Stimulated activated CD4-positive, alpha-beta T cell treated with anti-CD3 and anti-CD28 coated beads, Interleukin-1b, Interleukin-23, amount 100 ng/mL, for 1 hour (primary cell): ENCODE measurements at places on chromosomes 7 and 10.

GRCh38 chr10:5999440-6000165, 22.3 kb upstream of the IL15RA start:
- DNase-seq, result no peak

DNA sequence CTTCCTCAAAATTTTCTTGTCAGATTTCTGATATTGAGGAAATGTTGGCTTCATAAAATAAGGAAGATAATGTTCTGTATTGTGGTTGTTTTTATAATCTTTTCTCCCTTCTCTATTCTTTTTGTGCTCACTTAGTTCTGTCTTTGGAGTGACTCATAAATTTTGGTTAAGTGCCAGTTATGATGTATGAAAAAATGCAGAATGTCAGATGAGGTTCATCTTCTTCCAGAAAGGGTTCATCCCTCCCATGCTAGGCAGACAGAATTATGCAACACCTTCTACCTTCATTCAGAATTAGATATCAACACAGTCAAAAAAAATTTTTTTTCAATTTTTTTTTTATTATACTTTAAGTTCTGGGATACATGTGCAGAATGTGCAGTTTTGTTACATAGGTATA, 36.6 kb upstream of the CYP2C19 start:
- DNase-seq, result no peak

GRCh38 chr10:116053910-116054309, 219.1 kb downstream of the GFRA1 start:
- no peak for DNase-seq

DNA sequence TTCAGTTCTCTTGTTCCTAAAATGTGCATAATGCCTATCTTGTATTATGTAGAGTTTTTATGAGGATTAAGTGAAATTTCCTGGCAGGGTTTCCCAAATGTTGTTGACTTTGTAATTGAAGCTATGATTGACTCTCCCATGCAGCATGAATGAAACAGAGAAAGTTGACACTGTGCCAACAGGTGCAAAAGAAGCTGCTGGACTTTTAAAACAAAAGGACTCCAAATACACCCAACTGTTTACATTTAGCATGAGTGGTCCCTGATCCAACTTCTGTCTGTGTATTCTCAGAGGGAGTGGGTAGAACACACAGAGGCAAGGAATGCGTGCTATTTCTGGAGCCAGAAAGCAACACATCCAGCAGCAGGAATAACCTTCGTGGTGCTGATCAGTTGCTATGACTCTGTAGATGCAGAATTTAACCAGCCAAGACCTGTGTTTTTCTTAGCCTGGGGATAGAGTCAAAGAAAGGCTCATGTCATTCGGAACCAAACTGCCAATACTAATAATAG, 14.4 kb upstream of the RBM20 start:
- DNase-seq, result no peak

DNA sequence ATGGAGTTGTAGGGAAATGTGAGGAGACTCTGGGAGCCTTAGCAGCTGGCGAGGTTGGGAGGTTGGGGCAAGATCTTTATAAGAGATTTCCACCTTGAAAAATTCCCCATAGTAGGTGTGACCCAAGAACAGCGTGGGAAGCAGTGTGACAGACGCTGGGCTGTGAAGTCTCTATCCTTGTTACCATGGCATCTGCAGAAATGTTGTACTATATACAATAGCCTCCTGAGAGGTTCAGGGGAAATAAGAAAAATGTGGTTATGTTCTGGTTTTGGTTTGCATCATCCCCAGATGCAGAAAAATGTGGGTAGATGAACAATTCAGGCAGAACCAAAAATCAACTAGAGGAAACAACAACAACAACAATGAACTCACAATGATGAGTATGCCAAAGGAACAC, 498.6 kb downstream of the SH2D4B start:
- no peak for DNase-seq

- DNase-seq, result no peak
Observed at GRCh38 chr7:156151078-156151477, 338.8 kb upstream of the SHH start.

GRCh38 chr7:48887500-48887899, 36.8 kb upstream of the CDC14C start:
- DNase-seq, result no peak

GRCh38 chr7:67875558-67875957, 878.9 kb downstream of the TYW1 start:
- no peak for DNase-seq

GRCh38 chr10:6400331-6400730, 179.7 kb downstream of the PRKCQ start:
- DNase-seq, result no peak

DNA sequence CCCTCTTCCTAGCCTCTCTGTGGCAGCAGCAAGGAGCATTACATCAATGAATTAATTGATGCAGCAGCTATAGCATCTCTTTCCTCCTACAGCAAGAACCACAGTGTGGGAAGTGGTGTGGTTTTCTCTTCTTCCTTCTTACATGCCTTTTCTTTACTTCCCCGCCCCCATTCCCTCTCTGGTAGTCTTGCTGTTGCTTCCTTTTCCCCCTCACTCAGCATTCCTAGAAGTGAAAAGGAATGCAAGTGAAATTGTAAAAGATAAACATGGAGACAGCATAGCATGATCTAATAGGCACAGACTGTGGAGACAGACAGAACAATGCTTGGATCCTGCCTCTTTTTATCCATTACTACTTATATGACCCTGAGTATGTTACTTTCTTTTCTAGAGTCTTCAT, 370.5 kb upstream of the BMPER start:
- DNase-seq, result no peak

GRCh38 chr10:64463406-64463805, 942.2 kb downstream of the REEP3 start:
- no peak for DNase-seq

- no peak for DNase-seq
Observed at GRCh38 chr7:19713676-19714075, 4.8 kb upstream of the POLR1F start.
